ENCODE measurements at places on chromosomes 2 and 18.

- no peak for DNase-seq
Measured at GRCh38 chr2:173903601-173904394, 61.4 kb downstream of the SP3 start.

- DNase-seq: no peak
Measured at GRCh38 chr2:98522854-98523253, 78.2 kb downstream of the INPP4A start.

- DNase-seq: no peak
Measured at GRCh38 chr2:241132538-241133435, 16.5 kb downstream of the PASK start.

DNA sequence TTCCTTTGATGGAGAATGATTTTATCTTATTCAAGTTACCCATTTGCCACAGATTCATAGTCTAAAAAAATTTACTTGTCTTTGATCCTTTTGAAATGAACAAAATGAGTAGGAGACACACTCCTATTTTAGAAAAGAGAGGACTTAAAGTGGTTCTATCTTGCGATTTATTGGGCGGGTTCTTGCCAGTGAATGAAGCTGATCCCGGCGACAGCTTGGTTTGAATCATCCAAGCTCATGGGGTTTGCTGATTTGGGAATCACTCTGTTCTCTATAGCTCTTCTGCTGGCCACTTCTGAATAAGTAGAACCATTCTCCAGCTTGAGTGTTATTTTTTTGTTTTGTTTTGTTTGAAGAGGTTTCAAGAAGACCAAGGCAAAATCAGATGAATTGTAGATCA, 25.5 kb upstream of the PPP1CB start:
- no peak for DNase-seq

GRCh38 chr2:236298924-236299475, 34.8 kb upstream of the ASB18 start:
- DNase-seq: no peak
